ENCODE measurements at places on chromosomes 16 and 17.

DNA sequence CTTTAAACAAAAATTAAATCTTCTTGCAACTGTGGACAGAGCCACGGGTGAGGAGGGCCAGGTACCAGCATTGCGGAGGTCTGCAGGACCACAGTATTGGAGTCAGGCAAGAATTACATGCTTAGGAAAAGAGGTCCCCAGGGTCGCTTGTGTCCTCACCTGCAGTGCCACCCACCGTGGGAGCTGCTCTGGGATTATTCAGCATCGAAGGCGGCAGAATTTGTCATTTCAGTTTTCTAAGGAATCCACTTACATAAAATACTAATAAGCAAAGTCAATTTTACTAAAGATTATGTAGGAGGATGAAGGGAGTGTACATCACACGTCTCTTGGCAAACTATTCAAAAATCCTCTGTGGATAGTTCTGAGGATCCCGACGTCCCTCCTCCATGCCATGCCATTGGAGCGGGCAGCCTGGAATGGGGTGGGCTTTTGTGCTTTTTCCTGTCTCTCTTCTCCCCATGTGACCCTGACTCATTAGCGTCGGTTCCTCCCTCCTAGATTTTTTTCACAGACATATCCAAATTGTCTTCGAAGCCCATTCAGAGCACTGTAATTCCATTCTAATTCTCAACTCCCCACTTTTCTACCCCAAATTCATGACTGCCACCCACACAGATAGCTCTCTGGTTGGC lies 3.0 kb upstream of the PIK3R6 start:
- no peak for DNase-seq

- peak; percentile 61 for DNase-seq
These were observed 773 bp downstream of the BLTP2 start for GRCh38 chr17:28643983-28644786.

- no peak for DNase-seq
These were observed 67.3 kb downstream of the PHKB start for GRCh38 chr16:47528431-47528830.

- DNase-seq = no peak
These were observed 226.2 kb downstream of the NTN1 start for GRCh38 chr17:9247401-9247938.

- DNase-seq = no peak
These were observed 677 bp downstream of the P2RX1 start for GRCh38 chr17:3915581-3915994.

DNA sequence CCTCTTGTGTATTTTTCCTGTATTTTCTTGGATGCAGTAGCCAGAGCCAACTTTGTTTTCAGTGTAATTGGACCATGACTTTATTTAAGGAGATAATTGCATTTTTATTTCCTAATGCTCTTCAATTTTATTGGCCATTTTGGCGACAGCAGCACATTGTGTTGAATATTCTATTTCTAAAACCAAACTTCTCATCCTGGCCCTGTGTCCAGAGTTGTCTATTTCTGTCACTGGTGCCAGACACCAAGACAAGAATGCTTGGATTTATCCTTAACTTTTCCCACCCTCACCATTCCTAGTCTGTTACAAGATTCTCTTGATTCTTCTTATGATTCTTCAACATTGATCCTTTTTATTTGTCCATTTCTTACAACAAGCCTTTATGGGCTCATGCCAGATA lies 37.1 kb downstream of the ARHGAP44 start:
- no peak for DNase-seq

- DNase-seq = no peak
These were observed 197.1 kb downstream of the ZFHX3 start for GRCh38 chr16:72850853-72851252.

DNA sequence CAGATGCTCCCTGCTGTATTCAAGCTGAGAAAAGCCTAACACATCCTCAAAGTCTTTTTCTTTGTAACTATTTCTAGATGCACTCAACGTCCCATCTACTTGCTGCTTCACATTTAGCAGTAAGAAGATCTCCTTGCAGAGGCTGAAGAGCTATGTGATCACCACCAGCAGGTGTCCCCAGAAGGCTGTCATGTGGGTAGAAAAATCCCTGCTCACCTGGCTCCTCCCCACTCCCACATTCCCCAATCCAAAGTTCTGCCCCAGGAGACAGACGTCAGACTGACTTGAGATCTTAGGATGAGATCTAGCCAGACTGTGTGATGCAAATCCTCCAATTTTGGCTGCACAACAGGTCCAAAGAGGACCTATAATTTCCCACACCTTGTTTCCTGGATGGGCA lies 1.1 kb downstream of the CCL13 start:
- no peak for DNase-seq

DNA sequence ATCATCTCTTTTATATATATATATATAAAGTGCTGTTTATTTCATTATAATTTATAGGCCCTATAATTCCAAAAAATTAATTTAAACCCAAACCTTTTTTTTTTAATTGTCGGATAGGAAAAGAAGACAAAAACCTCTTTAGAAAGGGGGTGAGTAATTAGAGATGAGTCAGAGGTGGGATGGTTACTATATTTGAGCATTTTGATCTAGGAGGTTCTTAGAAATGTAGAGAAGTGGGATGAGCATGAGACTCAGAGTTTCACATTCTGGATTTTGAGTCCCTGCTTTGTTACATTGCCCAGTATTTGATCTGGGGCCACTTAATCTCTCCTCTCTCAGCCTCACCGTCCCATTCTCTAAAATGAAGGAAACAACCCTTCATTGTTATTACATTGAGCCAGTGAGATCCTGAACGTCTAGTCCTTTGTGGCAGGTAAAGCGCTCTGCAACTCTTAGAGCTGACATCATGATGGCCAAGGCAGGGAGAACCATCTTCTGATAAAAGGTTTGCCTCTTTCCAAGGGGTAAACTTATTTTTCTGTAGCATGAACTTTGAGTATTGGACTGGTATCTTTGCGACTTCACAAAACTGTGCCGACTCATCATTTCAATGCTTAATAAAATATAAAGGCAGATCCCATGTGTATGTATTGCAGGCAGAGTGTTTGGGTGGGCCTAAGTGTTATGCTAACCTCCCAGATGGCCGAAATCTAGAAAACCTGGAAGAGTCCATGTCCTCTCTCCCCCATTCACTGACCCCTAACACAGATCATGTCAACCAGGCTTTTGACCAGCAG lies 21.3 kb downstream of the HS3ST3B1 start:
- no peak for DNase-seq

- no peak for DNase-seq
These were observed 23.7 kb downstream of the CDH1 start for GRCh38 chr16:68760671-68761275.

GRCh38 chr16:58464047-58464915 lies 35.7 kb upstream of the NDRG4 start:
- no peak for DNase-seq

GRCh38 chr16:15601212-15601879 lies 41.6 kb downstream of the MARF1 start:
- DNase-seq = no peak

- DNase-seq = no peak
These were observed 3.4 kb downstream of the CNTNAP4 start for GRCh38 chr16:76280421-76281215.

- DNase-seq = no peak
These were observed 123.2 kb downstream of the CPPED1 start for GRCh38 chr16:12680531-12680930.

DNA sequence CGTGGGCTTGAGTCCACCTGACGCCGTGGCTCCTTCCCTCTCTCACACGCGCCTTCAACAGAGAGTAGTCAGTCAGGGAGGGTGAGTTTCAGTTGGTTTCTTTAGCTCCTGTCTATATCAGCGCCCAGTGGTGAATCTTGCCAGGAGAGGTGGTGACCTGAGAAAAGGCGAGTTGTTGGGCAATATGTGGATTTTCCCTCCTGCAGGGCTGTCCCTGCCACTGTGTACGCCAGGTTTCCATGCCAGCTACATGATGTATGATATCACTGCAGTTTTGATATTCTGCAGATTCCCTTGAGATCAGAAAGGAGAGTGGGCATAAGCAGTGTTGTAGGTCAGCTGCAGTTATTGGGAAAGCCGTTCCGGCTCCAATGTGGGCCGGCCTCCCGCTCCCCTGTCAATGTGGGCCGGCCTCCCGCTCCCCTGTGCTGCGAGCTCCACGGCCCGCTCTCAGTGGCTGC lies 31.4 kb downstream of the BANP start:
- DNase-seq = no peak

- DNase-seq = no peak
These were observed 247.5 kb downstream of the CDH13 start for GRCh38 chr16:82874271-82874670.

DNA sequence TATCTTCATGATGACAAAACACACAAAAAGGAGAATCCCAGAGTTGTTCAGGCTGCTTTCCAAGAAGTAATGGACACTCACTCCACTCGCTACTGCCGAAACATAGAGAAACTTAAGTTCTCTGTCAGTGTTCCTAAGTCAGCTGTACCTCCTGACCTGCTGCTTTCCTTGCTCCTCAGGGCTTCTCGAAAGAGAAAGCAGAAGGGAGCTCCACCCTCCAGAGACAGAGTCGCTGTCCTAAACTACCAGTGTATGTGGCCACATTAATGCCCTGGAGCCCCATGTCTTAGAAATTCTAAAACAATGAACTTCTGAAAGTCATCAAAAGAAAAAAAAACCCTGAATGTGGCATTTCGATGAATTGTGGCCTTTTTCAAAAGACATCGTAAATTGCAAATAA lies 390.8 kb upstream of the MON1B start:
- DNase-seq = no peak

GRCh38 chr17:48374650-48375230 lies 55.3 kb downstream of the SKAP1 start:
- DNase-seq = peak; percentile 33

DNA sequence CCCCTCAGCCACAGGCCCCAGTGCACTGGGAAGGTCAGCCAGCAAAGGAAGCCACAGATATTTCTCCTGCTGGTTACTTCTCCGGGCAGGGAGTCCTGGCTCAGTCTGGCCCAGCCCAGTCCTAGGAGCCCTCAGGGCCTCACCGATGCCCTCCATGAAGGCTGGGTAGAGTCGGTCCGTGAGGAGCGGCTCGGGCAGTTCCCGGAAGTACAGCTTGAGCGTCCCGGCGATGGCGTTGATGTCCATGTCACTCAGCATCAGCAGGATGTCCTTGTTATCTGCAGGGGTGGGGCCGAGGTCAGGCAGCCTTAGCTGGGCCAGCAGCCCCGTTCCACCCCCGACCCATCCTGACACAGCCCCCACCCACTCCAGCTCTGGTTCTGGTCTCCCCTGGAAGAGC lies 13.7 kb downstream of the TIMM22 start:
- DNase-seq = no peak

- no peak for DNase-seq
These were observed 79.9 kb upstream of the CBX4 start for GRCh38 chr17:79919164-79919585.

- DNase-seq = peak; percentile 74
These were observed 54.1 kb downstream of the VAC14 start for GRCh38 chr16:70746708-70747424.

Data from activated CD8-positive, alpha-beta T cell treated with anti-CD3 and anti-CD28 coated beads, Interleukin-2, amount 10 ng/mL, durations not matched to agents 7 days and 5 days (primary cell).